Activated T-helper 1 cell treated with anti-CD3 and anti-CD28 coated beads, Interleukin-12 subunit alpha, Interleukin-12 subunit beta, Interleukin-2, Interleukin-4 antibody, amounts not matched to agents 30 ng/mL and 10 ng/mL and 1 ng/mL, durations not matched to agents 14 hours and 24 hours and 36 hours (primary cell): ENCODE measurements at places on chromosomes 3 and 15. TPM values are rescaled to one million over a fixed set of nuclear protein-coding genes. Genes with fewer than 3 reads are reported as not detected.

DNA sequence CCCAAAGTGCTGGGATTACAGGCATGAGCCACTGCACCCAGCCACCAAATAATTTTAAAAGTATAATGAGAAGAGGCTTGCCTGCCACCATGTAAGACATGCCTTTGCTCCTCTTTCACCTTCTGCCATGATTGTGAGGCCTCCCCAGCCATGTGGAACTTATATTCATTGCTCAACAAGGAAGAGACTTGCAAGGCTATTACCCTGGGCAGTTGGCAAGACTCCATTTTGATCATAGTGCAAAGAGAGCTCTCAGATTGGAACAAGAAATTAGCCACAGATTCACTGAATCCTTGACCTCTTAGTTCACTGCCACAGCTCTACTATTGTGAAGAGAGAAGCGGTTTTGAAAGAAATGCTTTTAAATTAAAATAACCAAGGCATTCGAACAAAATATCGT lies 6.1 kb downstream of the SCAP start:
- no peak for DNase-seq
- H3K27ac ChIP-seq: no peak overlapping the region
- H3K36me3 ChIP-seq: peaks cover 24% of the 10 kb centered on the region
- no peaks in the 10 kb centered on the region for H3K27me3 ChIP-seq
- no peak overlapping the region for H3K4me3 ChIP-seq
- peaks cover 26% of the 10 kb centered on the region for H3K4me1 ChIP-seq

DNA sequence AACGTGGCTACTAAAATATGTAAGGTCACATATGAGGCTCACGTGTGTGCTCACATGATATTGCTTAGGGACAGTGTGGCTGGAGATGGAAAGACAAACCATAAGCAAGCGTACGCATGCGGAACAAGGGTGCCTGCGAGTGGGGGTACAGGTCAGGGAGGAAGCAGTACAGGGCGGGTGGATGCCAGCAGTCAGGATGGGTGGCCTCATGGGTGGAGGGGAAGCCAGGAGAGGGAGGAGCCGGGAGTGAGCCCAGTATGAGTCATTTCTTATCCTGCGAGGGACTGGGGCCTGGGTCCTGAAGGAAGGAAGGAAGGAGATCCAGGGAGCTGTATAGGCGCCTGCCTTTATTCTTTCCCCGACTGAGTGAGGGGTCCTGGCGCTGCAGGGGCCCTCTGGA lies 42.0 kb upstream of the CGNL1 start:
- no peaks in the 10 kb centered on the region for H3K36me3 ChIP-seq
- H3K4me3 ChIP-seq: no peak overlapping the region
- peaks cover 10% of the 10 kb centered on the region for H3K4me1 ChIP-seq

DNA sequence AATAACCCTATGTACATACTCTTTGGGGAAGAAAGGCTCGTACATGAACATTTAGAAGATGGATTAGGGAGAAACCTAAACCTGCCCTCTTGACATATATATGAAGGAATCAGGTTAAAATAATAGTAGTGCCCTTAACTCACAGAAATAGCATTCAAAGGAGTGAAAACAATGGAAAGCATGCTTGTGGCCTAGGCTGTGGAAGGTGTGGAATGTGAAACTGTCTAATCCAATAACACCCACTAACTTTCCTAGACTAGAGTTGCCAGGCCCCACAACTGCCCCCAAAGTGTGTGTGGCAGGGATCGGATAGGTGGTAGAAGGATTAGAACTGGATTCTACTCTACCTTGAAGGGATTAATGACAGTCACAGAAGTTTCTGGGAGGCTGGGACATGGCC lies 317.4 kb upstream of the LRRFIP2 start:
- H3K4me3 ChIP-seq: no peak overlapping the region
- H3K27ac ChIP-seq: no peak overlapping the region
- peaks cover 2% of the 10 kb centered on the region for H3K27me3 ChIP-seq
- DNase-seq: no peak
- H3K4me1 ChIP-seq: peaks cover 8% of the 10 kb centered on the region

DNA sequence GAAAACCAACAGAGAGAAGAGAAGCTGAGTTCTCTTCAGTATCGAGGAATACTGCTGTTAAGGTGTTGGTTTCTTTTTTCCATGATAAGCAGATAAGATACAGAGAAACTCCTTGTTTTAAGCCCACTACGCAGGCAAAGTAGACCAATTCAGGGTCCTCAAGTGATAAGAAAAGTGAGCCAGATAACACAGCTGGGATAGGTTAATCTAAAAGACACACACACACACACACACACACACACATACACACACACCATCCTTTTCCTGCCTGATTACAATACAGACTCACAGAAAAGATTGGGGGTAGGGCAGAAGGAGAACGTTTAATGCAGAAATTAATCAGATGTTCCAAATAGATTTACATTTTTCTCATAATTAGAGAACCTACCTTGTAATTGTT lies 6.5 kb upstream of the PHLDB2 start:
- H3K4me1 ChIP-seq: peaks cover 8% of the 10 kb centered on the region
- DNase-seq: no peak
- H3K4me3 ChIP-seq: no peak overlapping the region
- no peak overlapping the region for H3K27ac ChIP-seq
- no peaks in the 10 kb centered on the region for H3K36me3 ChIP-seq

DNA sequence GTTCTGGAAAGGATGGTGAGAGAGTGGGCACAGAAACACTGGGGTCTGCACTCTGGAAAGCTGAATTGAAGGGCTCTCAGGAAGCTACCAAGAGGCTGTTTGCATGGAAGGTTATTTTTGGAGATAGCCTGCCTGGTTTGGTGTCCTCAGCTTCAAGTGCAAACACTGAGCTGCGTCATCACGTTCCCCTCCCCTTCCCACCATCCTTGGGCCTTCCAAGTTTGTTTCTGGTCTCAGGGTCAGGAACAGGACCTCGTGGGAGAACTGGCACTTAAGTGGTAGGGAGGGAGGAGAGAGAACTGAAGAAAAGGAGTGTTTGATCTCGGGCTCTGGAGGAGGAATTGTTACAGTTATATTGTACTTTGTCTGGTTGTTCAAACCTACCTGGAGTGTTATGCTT lies 10.6 kb downstream of the ST6GAL1 start:
- DNase-seq: no peak
- H3K4me1 ChIP-seq: peaks cover 45% of the 10 kb centered on the region
- peak overlapping the region; percentile 57 for H3K27ac ChIP-seq
- H3K27me3 ChIP-seq: no peaks in the 10 kb centered on the region

- H3K4me1 ChIP-seq: no peaks in the 10 kb centered on the region
- no peak for DNase-seq
- H3K27ac ChIP-seq: no peak overlapping the region
- H3K36me3 ChIP-seq: no peaks in the 10 kb centered on the region
- H3K4me3 ChIP-seq: no peak overlapping the region
Measured at GRCh38 chr15:77527164-77527778, 105.4 kb downstream of the LINGO1 start.

- no peak for DNase-seq
- H3K27me3 ChIP-seq: peaks cover 44% of the 10 kb centered on the region
- no peaks in the 10 kb centered on the region for H3K36me3 ChIP-seq
- H3K27ac ChIP-seq: no peak overlapping the region
- no peak overlapping the region for H3K4me3 ChIP-seq
Measured at GRCh38 chr15:40477642-40478327, 7.0 kb downstream of the CHST14 start.

GRCh38 chr15:81165535-81165934 lies 31.1 kb upstream of the IL16 start:
- H3K27ac ChIP-seq: no peak overlapping the region
- peaks cover 53% of the 10 kb centered on the region for H3K4me1 ChIP-seq
- no peak for DNase-seq

DNA sequence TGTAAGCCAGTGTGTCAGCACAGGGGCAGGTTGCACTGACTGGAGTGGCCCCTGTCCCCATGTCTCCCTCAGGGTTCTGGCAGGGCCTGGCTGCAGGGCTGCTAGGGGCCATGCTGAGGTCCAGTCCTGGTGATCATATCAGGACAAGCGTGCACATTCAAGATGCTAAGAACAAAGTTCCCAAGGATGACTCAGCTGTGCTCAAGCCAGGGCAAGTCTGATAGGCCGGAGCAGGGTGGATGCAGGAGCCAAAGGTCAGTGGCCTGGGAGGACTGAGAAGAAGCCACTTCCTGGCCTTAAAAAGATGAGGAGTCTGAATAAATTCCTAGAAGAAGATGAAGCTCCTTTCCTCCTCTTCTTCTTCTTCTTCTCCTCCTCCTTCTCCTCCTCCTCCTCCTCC lies 353.2 kb downstream of the AGBL1 start:
- H3K36me3 ChIP-seq: no peaks in the 10 kb centered on the region
- H3K4me1 ChIP-seq: no peaks in the 10 kb centered on the region
- H3K4me3 ChIP-seq: no peak overlapping the region
- H3K27me3 ChIP-seq: no peaks in the 10 kb centered on the region
- H3K27ac ChIP-seq: no peak overlapping the region

DNA sequence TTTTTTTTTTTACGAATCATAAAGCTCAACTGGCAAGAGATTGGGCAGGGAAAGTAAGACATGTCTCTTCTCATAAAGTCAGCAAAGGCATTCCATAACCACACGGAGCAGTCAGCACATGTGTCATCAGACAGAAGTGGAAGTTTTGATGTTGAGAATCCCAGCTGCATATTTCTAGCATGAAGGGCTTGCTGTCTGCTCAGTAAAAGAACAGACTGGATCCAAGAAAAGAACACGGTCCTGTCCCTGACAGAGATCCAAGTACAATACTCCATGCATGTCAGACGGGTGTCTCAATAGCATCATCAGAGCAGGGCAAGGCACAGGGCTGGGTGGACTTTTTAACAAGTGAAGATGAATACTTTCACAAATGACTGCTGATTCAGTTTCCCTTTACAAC lies 38.2 kb downstream of the ABI3BP start:
- H3K4me1 ChIP-seq: no peaks in the 10 kb centered on the region
- H3K27ac ChIP-seq: no peak overlapping the region
- H3K4me3 ChIP-seq: no peak overlapping the region
- DNase-seq: no peak
- peaks cover 2% of the 10 kb centered on the region for H3K27me3 ChIP-seq

DNA sequence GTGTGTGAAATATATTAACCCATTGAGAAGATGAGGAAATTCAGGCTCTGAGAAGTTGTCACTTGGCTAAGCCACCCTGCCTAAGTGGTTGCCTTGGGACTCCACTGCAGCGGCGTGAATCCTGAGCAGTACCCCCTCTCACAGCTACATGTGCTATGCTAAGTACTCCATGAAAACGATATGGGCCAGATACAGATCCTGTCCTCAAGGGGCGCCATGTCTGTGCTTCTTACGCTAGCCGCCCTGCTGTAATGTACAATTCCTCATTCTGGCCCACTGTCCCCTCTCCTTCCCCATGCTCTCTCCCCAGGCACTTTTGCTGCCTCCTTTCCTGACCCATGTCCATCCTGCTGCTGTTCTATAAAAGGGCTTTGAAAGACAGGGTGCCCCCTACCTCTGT lies 140.3 kb downstream of the FEZF2 start:
- peaks cover 4% of the 10 kb centered on the region for H3K4me1 ChIP-seq
- peaks cover 6% of the 10 kb centered on the region for H3K27me3 ChIP-seq
- H3K27ac ChIP-seq: no peak overlapping the region
- no peak for DNase-seq

- peaks cover 11% of the 10 kb centered on the region for H3K4me1 ChIP-seq
- peak overlapping the region; percentile 10 for H3K27ac ChIP-seq
- no peak for DNase-seq
- peaks cover 8% of the 10 kb centered on the region for H3K27me3 ChIP-seq
Measured at GRCh38 chr3:98786364-98787006, 23.3 kb downstream of the ST3GAL6 start.

DNA sequence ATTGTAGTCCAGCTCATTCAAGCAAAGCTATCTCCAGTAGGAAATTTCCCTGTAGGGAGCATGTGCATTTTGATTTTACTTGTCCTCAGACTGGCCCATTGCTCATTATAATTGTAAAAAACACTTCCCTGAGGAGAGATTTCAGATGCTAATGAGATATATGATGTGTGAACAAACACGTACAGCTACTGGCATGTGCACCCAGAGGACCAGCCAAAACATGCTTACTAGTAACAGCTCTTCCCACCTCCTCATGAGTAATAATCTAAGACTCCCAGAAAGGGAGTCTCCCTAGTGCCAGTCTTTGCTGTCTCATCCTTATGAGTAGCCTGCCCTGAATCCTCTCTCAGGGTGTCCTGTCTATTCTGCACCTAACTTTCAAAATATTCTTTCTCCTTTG lies 43.4 kb downstream of the FBXO22 start:
- no peaks in the 10 kb centered on the region for H3K36me3 ChIP-seq
- no peak for DNase-seq
- H3K4me3 ChIP-seq: no peak overlapping the region
- H3K4me1 ChIP-seq: no peaks in the 10 kb centered on the region
- H3K27me3 ChIP-seq: peaks cover 19% of the 10 kb centered on the region

DNA sequence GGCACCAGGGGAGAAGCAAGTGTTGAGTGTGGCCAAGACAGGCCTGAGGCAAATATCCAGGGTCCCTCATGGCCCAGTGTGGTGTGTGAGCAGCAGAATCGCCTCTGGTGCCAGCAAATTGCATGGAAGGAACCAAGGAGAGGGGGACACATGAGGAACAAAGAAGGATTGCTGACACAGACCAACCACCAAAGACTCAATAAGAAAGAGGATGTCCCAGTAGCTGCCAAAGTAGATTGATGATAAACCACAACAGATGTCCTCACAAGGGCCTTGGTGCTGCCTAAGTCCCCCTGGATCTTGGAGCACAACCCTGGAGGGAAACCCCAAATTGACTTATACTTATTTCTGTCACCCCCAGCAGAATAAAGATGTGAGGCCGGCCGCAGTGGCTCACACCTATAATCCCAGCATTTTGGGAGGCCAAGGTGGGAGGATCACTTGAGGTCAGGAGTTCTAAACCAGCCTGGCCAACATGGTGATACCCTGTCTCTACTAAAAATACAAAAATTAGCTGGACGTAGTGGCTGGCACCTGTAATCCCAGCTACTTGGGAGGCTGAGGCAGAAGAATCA lies 10.6 kb downstream of the SRGAP3 start:
- no peak overlapping the region for H3K27ac ChIP-seq
- H3K36me3 ChIP-seq: no peaks in the 10 kb centered on the region
- H3K27me3 ChIP-seq: peaks cover 6% of the 10 kb centered on the region
- DNase-seq: no peak
- H3K4me1 ChIP-seq: no peaks in the 10 kb centered on the region

DNA sequence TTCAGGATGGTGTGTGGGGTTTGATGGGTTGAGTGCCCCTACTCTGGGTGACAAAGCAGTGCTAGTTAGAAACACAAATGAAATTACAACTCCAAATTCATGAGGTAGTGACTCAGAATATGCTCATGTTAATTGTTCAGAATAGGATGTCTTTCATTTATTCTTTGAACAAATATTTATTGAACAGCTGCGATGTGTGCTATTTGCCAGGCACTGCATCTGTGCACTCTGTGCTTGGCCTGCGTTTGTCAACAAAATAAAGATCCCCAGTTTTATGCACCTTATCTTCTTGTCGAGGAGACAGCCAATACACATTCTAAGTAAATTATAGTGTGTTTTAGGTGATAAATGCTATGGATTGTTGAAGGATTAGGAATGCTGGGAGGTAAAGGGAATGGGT lies 27.3 kb downstream of the MED12L start:
- H3K4me1 ChIP-seq: no peaks in the 10 kb centered on the region
- peaks cover 5% of the 10 kb centered on the region for H3K27me3 ChIP-seq
- H3K36me3 ChIP-seq: no peaks in the 10 kb centered on the region
- H3K4me3 ChIP-seq: no peak overlapping the region
- H3K27ac ChIP-seq: no peak overlapping the region

The CNTN4 gene
- not detected in 2 replicates for total RNA-seq

The GOLGA6L10 gene
- total RNA-seq: 0.32 and 1.2 TPM in 2 replicates

The ST3GAL6 gene
- 0.44 and 0.83 TPM in 2 replicates for total RNA-seq

The USP50 gene
- total RNA-seq: 0.37 TPM in 1 of 2 replicates, not detected in the other

The PAQR5 gene
- 0.12 TPM in 1 of 2 replicates, not detected in the other for total RNA-seq

The SH2D7 gene
- not detected in 2 replicates for total RNA-seq
